ENCODE measurements at places on chromosomes 1 and 21.

DNA sequence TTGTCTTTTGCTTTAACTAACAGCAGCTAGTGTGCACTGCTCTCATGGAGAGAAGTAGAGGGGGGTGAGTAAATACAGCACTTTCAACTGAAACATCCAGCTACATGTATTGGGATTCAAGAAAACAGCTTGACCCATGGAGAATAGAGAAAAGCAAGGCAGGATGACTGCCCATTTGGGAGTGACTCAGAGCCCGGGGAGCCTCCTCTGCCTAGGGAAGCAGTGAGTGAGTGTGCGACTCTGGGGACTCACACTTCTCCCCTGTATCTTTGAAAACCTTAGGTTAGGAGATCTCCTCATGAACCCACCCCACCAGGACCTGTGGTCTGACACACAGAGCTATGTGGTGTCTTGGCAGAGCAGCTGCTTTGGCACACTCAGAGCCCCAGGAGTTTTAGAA is 82.0 kb upstream of the PTGFR start:
- H3K36me3 ChIP-seq = no peaks in the 10 kb centered on the region
- H3K27ac ChIP-seq = no peak overlapping the region
- no peaks in the 10 kb centered on the region for H3K4me1 ChIP-seq
- no peak for DNase-seq
- no peak overlapping the region for H3K4me3 ChIP-seq
- no peaks in the 10 kb centered on the region for H3K27me3 ChIP-seq

GRCh38 chr1:109498161-109498801 is 4.4 kb downstream of the CYB561D1 start:
- peaks cover 86% of the 10 kb centered on the region for H3K4me1 ChIP-seq
- DNase-seq = no peak
- H3K27ac ChIP-seq = peak overlapping the region; percentile 37

- no peak overlapping the region for H3K4me3 ChIP-seq
- no peaks in the 10 kb centered on the region for H3K27me3 ChIP-seq
- H3K36me3 ChIP-seq = no peaks in the 10 kb centered on the region
Observed at GRCh38 chr21:44006017-44006619, 6.0 kb upstream of the TRAPPC10 start.

DNA sequence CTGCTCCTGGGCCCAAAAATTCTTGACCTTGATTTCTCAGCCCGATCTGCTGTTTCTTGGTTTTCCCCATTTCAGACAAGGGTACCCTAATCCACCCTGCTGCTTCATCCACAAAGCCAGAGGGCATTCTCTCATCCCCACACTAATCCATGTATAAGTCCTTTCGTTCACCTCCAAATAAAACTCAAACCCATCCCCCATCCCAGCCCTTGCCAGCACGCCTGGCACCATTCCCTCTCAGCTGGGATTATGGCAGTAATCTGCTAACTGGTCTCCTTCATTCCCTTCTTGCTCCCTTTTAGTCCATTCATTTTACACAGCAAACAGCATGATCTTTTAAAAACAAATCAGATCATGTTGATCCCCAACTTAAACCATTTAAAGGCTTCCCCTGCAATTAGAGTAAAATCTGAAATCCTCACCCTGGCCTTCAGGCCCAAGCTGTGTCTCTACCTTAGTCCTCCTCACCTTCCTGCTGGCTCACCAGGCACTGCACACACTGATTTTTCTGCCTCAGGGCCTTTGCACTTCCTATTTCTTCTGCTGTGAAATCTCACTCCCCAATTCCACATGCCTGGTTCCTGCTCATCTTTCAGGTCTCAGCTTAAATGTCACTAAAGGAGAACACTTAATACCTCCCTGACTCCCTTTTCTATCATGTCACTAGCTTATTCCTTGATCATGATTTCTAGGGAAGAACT is 12.2 kb upstream of the TRNP1 start:
- H3K27me3 ChIP-seq = no peaks in the 10 kb centered on the region
- H3K4me3 ChIP-seq = no peak overlapping the region
- DNase-seq = no peak
- H3K36me3 ChIP-seq = no peaks in the 10 kb centered on the region

GRCh38 chr1:9107136-9107535 is 21.8 kb downstream of the GPR157 start:
- peak; percentile 13 for DNase-seq
- no peak overlapping the region for H3K27ac ChIP-seq
- peaks cover 14% of the 10 kb centered on the region for H3K4me1 ChIP-seq
- no peak overlapping the region for H3K4me3 ChIP-seq

Data from spleen (tissue), 13 donors.